ENCODE measurements at places on chromosomes 5 and 9. TPM values are rescaled to one million over a fixed set of nuclear protein-coding genes. Genes with fewer than 3 reads are reported as not detected.

LRRC19 gene
- total RNA-seq: not detected

DPYSL3 gene
- total RNA-seq: 288 TPM

CDC42SE2 gene
- total RNA-seq: 20.4 TPM

TAF11L14 gene
- not detected for total RNA-seq

BICD2 gene
- 37.2 TPM for total RNA-seq

SPATA31C1 gene
- total RNA-seq: not detected

PFDN1 gene
- total RNA-seq: 43.6 TPM

ZNF618 gene
- 15.4 TPM for total RNA-seq

PCDHA5 gene
- 0.24 TPM for total RNA-seq

OR2Y1 gene
- not detected for total RNA-seq

MLANA gene
- not detected for total RNA-seq

OTP gene
- not detected for total RNA-seq

HK3 gene
- total RNA-seq: 26.8 TPM

TMEM252 gene
- not detected for total RNA-seq

ADCY2 gene
- total RNA-seq: 7.1 TPM

FABP6 gene
- total RNA-seq: not detected

HRCT1 gene
- total RNA-seq: 14.2 TPM

NPDC1 gene
- total RNA-seq: 99.3 TPM

IL4 gene
- not detected for total RNA-seq

GBGT1 gene
- 12.9 TPM for total RNA-seq

PCDH1 gene
- 41.9 TPM for total RNA-seq

GPRIN1 gene
- 0.87 TPM for total RNA-seq

PCDHB8 gene
- 4.1 TPM for total RNA-seq

SLC6A19 gene
- total RNA-seq: not detected

FAXDC2 gene
- 36.3 TPM for total RNA-seq

FGD3 gene
- 13.4 TPM for total RNA-seq

SLC6A7 gene
- total RNA-seq: not detected

CERT1 gene
- total RNA-seq: 41.7 TPM

INSYN2B gene
- not detected for total RNA-seq

PCDHGA12 gene
- 7.9 TPM for total RNA-seq

SPATA31E1 gene
- total RNA-seq: not detected

LCN2 gene
- 1.1 TPM for total RNA-seq

SUSD1 gene
- 13.9 TPM for total RNA-seq

GPR150 gene
- not detected for total RNA-seq

EXOSC2 gene
- total RNA-seq: 20.2 TPM

PCDHB2 gene
- 3.1 TPM for total RNA-seq

CA9 gene
- total RNA-seq: 8.8 TPM

IL31RA gene
- 2.3 TPM for total RNA-seq

ACOT12 gene
- total RNA-seq: 0.45 TPM

CDC14B gene
- total RNA-seq: 27.9 TPM

PCDHA1 gene
- not detected for total RNA-seq

SPARC gene
- total RNA-seq: 2,087 TPM

IL13 gene
- total RNA-seq: not detected

MARCHF11 gene
- total RNA-seq: not detected

ZNF300 gene
- total RNA-seq: 6.6 TPM

SH3TC2 gene
- 2.9 TPM for total RNA-seq

CDC20B gene
- not detected for total RNA-seq

SAPCD2 gene
- total RNA-seq: 0.26 TPM

ANGPTL2 gene
- total RNA-seq: 36.7 TPM

PHF24 gene
- 0.57 TPM for total RNA-seq

Data from aorta (tissue), 5 donors.